ENCODE measurements at places on chromosomes 11 and 22. TPM values are rescaled to one million over a fixed set of nuclear protein-coding genes. Genes with fewer than 3 reads are reported as not detected.

The DDX25 gene
- not detected for polyA plus RNA-seq

The F2 gene
- not detected for polyA plus RNA-seq

The KMT2A gene
- 21.9 TPM for polyA plus RNA-seq

The RIBC2 gene
- 0.58 TPM for polyA plus RNA-seq

The DAGLA gene
- 2.5 TPM for polyA plus RNA-seq

The MYO7A gene
- polyA plus RNA-seq: 0.01 TPM

The ESAM gene
- polyA plus RNA-seq: 0.18 TPM

The FGF3 gene
- polyA plus RNA-seq: not detected

The CTSF gene
- 30.4 TPM for polyA plus RNA-seq

GRCh38 chr11:102186551-102187191 is 76.4 kb downstream of the YAP1 start:
- DNase-seq: no peak

DNA sequence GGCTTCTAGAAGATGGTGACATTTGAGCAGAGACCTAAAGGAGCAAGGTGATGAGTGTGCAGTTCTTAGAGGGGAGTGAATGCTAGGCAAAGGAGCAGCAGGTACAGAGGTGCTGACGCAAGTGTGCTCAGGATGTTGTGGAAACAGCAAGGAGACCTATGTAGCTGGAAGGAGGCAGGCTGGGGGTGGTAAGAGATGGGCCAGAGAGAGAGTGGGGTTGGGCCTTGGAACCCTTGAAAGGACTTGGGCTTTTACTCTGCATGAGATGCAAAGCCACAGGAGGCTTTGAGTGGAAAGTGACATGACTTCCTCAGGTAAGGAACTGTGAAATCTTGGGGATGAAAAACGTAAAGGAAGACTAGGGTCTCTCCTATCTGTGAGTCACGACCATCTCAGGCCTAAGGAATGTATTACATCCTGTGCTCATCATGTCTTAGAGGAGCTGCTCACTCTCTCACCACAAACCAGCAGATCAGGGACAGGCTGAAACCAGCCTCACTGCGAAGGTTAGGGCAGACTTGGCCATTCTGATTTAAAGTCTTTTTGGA is 65.4 kb downstream of the MICAL2 start:
- DNase-seq: peak; percentile 66

DNA sequence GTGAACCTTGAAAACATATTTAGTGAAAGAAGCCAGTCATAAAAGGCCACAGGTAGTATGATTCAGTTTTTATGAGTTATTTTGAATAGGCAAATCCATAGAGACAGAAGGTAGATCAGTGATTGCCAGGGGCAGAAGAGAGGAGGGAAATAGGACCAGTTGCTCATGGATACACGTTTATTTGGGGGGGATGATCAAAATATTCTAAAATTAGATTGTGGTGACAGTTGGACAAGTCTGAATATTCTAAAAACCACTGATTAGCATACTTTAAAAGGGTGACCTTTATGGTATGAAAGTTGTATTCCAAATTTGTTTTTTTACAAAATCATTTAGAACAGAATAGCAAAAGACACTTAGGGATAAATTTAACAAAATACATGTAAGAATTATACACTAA is 28.6 kb downstream of the QSER1 start:
- DNase-seq: no peak

GRCh38 chr11:131670876-131671275 is 300.5 kb downstream of the NTM start:
- no peak for DNase-seq

GRCh38 chr22:27474711-27475547 is 326.6 kb downstream of the MN1 start:
- peak; percentile 74 for DNase-seq

DNA sequence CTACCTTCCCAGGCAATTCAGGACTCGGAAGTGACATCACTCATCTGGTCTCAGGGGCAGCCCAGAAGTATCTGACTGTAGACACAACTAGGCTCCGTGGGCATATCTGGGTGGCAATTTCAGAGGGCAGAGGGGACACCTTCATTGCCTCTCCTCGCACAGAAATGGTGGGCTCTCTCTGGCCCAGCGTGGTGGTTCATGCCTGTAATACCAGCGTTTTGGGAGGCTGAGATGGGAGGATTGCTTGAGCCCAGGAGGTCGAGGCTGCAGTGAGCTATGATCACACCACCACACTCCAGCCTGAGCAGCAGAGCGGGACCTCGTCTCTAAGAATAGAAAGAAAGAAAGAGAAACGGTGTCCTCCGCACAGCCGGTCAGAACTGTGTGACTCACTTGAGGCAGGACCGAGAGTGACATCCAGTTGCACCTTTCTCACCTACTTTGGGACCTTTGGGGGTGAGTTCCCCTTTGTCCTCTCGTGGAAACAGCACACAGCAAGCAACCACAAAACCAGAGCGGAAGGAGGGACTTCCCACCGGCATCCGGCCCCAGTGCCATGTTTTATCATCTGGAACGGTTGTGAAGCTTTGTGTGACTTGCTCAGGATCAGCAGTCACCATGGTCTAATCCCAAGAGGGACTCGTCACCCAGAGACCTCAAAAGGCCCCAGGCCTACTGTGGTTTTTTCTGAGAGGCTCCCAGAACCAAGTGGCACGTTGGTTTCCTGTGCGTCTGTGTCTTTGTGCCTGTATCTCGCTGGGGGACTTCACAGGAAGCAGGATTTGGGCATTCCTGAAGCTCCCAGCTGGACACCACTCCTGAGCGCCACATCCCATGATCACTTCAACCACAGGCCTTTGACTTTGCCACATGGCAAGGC is 38.4 kb upstream of the EMID1 start:
- no peak for DNase-seq

GRCh38 chr11:29261831-29262230 is 755.0 kb downstream of the KCNA4 start:
- no peak for DNase-seq

- DNase-seq: no peak
Measured at GRCh38 chr11:15349413-15349812, 234.7 kb downstream of the INSC start.

DNA sequence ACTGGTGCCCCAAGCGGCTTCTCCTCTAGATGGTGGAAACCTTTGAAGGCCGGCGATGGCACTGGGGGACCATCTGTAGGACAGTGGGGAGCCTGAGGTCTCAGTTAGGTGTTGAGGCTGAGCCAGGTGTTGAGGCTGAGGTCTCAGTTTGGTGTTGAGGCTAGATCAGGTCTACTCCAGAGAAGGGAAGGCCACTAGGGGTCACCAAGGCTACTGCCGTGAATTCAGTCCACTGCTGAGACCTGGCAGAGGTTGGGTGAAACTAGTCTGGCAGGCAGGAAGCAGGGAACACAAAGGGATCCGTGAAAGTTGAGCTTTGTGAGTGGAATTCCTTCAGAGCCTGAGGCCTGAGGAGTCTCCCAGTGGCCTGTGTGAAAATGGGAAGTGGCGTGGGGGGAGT is 123.8 kb upstream of the FGF3 start:
- DNase-seq: no peak

DNA sequence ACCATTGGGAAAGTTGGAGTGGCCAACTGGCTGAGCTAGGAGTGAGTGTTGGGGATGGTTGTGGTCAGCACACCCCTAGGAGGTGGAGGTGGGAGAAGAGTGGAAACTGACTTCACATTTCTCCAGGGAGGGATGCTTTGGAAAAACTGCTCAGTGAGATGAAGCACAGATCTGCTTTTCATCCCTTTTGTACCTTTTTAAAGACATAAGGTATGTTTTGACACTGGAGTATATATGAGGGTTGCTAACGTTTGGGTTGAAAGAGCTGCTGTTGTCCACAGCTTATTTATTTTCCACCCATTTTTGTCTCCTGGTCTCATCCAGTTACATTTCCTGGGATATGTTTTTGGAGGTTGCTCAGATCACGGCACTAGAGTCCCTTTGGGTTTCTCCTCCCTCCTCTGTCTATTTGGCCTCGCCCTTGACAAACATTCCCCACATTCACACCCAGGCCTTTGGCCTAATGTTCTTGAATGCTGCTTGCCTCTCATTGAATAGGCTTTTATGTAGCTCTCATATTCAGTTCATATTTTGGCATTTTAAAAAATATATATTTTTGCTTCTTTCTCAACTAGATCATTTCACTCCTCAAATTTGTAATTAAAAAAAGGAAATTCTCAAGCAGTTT is 8.3 kb downstream of the SREBF2 start:
- DNase-seq: no peak

- DNase-seq: no peak
Measured at GRCh38 chr22:35089139-35089538, 23.2 kb downstream of the ISX start.

DNA sequence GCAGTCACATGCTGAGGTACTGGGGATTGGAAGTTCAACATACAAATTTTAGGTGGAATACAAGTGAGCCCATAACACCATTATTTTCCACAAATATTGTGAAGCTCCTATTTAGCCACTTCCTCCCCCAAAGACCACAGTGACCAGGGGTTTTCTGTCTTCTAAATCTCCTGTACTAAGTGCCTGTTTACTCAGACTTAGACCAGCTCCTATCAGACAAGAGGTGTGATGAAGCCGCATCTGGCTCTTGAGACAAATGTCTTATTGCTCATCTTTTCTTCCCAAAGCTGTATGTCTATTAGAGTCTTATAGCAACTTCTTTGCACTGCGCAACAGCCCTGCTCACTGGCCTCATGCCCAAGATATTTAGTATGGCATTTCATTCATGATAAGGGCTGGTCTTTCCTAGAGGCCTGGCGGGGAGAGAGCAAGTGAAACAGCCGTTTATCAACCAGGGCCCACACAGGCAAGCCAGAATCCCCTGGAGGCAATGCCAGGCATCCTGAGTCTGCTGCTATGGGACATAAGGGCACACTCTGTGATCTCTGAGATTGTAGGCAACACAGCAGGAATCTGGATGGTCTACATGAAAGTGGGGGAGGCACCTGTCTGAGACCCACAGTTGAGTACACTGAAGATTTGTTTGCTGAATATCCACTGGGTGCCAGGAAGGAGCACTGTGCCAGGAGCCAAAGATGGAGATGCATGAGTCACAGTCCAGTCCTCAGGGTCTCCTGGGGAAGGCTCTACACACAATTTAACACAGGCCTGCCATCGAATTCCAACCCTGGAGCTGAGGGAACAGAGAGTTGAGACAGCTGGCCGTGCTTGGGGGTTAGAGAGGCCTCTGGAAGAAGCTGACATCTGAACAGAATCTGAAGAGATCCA is 78.5 kb upstream of the NCAM1 start:
- DNase-seq: no peak

DNA sequence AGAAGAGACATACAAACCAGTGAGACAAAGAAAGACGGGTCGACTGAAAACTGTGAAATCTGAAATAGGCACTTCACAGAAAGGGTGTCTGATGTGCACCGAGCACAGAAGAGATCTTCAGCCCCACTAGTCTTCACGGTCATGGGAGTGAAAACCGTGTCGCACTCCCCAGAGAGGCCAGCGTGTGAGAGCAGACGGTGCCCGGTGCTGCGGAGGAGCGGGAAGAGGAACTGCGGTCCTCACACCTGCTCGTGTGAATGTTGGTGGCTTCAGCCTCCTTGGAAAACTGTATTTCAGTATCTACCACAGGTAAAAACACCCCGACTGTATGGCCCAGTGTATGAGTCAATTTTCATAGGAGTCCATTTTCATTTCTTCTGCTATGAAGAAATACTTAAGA is 382.9 kb downstream of the BRD1 start:
- no peak for DNase-seq

GRCh38 chr11:78045851-78046485 is 17.7 kb upstream of the THRSP start:
- DNase-seq: no peak

DNA sequence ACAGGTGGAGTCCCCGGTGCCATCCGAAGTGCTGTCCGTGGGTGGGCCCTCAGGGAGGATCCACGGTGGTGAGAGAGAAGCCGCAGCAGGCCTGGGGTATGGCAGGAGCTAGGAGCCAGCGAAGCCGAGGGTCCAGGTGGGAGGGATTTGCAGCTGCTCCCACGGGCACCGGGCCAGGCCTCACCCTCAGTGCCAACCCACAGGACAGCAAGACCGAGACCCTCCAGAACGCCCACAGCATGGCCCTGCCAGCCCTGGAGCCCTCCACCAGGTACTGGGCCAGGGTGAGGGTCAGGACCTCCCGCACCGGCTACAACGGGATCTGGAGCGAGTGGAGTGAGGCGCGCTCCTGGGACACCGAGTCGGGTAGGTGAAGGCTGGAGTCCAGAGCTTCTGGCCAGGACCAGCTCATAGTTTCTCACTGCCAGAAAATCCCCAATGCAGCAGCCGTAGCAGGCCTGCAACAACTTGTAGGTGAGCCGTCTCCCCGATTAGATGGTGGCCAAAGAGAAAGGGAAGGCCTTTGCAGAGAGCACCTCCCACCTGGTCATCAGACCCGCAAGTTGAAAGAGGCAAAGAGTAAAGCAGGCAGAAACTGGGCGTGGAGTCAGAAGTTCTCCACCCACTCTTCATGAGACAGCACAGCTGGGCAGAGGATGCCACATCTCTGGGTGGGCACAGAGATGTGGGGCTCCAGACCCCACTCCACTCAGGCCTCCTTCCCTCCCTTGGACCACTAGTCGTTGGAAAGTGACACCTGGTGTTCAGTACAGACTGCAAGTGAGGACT is 20.4 kb downstream of the CSF2RB start:
- DNase-seq: no peak

- no peak for DNase-seq
Measured at GRCh38 chr11:12361682-12362081, 15.7 kb upstream of the PARVA start.

- DNase-seq: no peak
Measured at GRCh38 chr22:32775957-32776356, 25.5 kb upstream of the TIMP3 start.

DNA sequence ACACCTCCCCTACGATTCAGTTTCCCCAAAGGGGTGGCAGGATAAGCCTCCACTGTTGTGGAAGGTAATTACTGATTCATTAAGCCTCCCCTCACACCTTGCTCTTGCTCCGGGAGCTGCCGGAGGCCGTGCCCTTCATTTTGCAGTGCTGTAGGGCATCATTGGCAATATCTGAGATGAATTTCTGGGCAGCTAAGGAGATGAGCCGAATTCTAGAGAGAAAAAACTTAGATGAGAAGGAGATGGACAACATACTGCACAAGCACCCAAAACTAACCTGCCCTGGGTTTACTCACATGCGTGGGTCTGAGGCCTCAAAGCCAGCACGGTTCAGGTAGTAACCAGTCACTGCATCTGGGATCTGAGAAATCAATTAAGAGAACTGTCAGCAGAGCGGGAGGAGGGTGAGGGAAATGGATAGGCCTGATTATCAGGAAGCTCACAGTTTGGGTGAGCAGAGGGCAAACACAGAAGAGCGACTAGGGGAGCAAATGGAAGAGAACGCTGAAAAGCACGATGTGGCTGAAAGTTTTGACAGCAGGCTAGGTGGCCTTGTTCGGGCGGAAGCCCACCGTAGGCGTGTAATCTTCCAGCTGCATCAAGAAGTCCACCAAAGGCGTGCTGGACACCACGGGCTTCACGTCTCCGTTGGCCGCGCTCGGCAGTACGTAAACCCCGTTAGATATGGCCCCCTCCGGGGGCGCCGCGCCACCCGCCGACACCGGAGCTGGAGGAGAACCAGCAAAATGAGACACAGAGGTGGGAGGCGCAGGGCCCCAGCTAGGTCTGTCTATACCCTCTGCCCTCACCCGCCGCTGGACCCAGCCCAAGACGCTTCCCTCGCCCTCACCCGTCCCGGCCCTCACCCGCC is 689 bp downstream of the TAF10 start:
- no peak for DNase-seq
